Vagina (tissue), 2 donors: ENCODE measurements at places on chromosomes 3 and 15. TPM values are rescaled to one million over a fixed set of nuclear protein-coding genes. Genes with fewer than 3 reads are reported as not detected.

The LTF gene
- total RNA-seq: not detected

The FOXL2NB gene
- total RNA-seq: 1.5 TPM

DNA sequence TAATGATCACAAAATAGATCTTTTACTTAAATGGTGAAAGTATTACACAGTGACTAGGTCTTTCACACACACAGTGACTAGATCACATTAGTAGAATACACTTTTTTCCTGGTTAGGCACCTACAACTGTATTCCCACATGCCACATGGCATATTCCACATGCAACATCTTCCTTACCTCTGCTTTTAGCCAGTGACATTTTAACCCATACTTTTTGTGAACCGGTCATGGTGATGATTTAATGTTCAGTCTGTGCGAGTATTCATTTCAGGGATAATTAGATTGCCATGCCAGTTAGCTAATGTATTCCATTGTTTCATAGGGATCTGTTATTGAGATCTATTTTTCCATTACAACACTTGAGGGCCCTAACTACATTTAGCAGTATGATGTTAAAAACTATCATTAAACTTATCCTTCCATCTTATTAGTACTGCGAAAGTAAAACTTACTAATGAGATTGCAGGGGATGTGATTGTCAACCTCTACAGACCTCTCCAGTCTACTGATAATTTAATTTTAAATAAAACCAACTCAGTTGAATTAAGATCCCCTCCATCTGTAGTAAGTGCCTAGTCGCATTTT lies 28.3 kb downstream of the TSEN2 start:
- no peak for DNase-seq

DNA sequence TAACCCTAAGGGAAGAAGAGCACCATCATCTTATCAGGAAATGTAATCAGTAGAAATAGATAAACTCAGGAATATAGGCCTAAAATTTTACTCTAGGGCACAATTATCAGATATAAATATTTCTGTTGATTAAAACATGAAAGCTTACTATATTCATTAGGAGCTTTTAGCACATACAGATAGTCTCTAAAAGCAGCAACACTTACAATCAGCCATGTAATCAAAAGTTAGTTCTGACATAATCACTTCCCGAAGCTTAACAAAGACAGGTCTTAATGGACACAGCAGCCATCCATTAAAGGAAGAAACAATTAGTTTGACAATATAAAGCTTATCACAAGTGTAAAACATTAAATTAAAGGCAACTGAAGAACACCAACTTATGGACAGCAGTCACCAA lies 30.6 kb downstream of the DCLK3 start:
- DNase-seq: no peak

DNA sequence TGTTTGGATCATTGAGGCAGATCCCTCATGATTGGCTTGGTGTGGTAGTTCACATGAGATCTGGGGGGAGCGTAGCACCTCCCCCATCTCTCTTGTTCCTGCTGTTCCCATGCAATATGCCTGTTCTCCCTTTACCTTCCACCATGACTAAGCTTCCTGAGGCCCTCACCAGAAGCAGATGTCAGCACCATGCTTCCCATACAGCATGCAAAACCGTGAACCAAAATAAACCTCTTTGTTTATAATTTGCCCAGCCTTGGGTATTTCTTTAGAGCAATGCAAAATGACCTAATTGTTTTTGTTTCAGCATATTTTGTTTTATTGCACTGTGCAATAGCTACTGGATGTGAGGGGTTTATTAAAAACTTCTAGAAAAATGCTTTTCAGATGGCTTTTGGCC lies 56.6 kb upstream of the CHST2 start:
- no peak for DNase-seq

DNA sequence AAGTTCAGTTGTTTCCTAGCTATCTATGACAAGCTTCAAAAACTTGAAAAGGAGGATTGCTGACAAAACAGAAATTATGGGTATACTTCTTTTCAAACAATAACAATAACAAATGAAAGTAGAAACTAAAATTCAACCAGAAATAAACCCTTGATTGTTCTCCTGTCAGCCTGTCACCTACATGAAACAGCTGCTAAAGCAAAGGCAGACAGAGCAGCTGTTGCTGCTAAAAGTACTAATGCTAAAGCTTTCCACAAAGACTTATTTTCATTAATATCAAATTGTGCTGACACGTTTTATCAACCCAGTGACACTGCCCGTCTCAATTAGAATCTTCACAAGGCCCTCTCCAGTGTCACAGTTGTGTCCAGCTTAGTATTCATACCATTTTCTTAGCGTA lies 533.2 kb upstream of the GBE1 start:
- DNase-seq: no peak

GRCh38 chr3:183265834-183266417 lies 12.9 kb downstream of the B3GNT5 start:
- DNase-seq: no peak

- no peak for DNase-seq
Observed at GRCh38 chr3:67461667-67462142, 192.7 kb downstream of the SUCLG2 start.

DNA sequence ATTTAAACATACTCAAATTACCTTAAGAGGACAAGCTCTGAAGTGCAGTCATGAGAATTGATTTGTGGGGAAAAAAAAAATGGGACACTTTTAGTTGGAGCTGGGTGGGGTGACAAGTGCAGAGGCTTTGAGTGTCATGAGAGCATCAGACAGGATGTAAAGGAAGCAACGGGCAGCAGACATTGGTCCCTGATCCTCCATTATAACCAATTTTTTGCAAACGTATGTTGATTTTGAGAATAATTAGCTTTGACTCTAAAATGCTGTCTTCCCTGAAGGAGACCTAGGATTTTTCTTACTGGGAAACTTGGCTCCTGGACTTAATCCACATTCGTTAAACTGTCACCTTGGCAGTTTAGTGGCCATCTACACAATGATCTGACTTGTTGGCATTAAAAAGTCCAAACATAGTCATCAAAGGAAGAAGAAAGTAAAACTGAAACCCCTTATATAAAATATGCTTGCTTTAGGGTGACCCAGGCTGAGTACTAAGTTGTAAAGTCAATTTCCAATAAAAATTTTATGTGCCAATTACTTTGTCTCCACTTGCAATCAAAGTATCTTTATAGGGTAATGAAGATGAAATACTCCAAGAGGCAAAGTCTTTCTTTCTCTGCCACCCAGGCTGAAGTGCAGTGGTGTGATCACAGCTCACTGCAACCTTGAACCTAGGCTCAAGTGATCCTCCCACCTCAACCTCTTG lies 45.6 kb downstream of the BCL2L10 start:
- no peak for DNase-seq

DNA sequence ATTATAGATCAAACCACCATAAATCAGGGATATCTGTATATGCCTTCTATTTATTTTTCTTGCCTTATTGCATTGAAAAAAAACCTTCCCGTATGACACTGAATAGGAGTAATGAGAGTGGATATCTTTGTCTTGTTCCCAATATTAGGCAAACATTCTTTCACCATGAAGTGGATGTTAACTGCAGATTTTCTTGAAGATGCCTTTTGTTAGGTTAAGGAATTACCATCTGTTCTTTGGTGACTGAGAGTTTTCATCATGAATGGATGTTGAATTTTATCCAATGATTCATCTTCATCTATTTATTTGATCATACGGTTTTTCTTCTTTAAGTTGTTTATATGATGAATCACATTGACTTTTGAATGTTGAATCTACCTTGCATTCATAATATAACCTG lies 47.1 kb upstream of the MECOM start:
- DNase-seq: no peak

DNA sequence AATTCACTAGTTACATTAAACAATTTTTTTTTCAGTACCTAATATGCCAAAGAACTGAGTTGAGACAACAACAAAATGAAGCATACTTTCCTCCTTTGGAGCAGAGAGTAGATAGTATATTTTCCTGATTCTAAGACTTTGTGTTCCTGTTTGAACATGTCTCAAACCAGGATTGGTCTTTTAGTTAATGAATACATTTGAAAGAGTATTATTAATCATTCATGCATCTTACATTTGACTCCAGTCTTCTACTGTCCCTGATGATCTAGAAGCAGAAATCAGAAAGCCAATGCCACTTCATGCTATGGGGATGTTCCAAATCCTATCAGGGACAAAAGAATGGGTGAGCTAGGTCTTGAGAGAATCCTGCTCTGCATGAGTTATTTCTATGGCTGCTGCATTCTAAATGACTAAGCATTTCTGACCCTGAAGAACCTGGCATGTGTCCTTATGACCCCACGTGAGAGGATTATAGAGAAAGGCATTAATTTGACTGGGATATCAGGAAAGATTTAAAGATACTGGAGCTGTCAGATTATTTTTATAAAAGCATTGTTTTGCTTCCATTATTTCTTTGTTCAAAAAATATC lies 32.9 kb upstream of the MBNL1 start:
- DNase-seq: no peak

DNA sequence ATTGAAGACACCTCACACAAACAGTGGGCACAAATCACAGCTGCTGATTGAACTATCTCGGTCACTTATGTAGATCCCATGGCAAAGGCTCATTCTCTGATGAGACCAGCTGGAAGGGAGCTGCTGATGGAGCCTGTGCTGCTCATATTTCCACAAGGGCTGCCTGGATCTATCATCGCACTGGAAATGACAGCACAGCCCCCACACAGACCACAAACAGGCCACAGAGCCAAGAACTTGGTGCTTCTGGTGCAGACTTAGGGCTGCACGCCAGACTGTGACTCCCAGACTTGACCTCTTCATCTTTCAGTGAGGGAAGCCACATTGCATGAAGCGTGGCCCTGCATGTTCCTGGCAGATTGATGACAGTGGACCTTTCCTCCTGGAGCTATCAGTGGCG lies 197.6 kb downstream of the MINAR1 start:
- no peak for DNase-seq

DNA sequence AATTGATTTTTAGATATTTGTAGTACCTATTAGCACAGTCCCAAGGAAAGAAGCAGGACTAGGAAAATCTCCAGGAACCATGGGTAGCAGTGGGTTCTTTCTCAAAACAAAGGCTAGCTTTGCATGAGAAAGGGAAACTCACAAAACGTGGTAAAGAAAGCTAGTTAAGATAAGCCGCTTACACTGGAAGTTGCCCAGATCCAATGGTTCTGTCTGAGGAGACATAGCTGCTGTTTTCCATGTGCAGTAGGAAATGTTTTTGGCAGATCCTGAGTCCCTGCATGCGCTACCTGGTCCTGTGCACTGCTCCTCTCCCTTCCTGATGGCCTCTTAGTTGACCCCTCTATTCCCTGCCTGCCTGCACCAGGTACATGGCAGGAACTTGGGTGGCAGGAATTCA lies 60.4 kb downstream of the TFG start:
- DNase-seq: no peak

DNA sequence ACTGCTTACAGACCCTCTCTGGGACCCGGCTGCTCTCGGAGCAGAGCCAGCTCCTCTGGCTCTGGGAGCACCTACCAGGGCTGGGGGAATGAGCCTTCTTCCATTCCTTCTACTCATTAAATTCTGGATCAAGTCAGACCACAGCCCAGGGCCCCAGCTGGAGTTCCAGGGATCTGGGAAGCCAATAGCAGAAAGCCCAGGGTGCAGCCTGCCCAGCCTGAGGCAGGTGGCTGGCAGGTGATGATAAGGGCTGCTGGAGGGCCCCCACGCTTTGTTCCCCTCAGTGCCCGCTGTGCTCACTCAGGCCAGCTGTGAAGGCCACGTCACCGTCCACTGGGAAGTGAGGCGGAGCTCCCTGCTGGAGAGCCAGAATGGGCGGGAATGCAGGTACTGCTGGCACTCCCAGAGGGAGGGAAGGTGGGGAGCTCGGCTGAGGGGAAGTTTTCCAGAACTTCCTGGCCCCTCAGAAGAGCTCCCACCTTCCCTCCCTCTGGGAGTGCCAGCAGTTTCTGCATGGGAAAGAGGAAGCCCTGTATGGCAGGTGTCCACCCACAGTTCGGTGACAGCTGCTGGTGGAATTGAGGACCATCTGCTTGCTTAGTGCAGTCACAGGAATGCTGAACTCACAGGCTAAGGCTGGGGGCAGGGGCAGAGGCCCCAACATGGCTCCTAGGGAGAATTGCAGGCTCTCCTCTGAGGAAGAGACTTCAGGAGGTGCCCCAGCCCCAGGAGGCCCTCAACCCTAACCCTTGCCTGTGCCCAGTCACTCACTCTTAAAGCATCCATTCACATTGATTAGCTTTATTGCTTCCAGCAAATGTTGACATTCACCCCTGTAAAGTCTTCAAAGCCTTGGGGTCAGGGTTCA lies 12.6 kb upstream of the RTP3 start:
- DNase-seq: no peak

GRCh38 chr3:51937611-51938450 lies 3.9 kb downstream of the RRP9 start:
- peak; percentile 75 for DNase-seq

DNA sequence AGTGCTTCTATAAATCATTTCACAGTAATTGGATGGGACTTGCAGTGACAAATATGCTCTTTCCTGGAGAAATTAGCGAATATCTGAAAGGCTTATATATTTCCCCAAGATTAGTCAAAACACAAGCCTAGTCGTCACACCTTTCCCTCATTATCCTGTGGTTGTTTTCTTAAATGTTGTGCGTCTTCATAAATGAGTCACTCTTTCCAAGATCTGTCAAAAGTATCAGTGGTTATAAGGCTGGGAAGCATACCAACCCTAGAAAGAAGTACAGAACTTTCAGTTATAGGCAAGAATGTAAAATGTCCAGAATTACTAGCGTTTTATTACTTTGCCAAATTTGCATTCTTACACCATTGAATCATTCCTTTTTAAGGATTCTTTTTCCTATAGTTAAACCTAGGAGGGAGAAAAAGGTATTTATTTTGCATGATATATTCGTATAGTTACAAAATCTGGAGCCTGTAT lies 33.6 kb downstream of the TMEM212 start:
- DNase-seq: no peak

DNA sequence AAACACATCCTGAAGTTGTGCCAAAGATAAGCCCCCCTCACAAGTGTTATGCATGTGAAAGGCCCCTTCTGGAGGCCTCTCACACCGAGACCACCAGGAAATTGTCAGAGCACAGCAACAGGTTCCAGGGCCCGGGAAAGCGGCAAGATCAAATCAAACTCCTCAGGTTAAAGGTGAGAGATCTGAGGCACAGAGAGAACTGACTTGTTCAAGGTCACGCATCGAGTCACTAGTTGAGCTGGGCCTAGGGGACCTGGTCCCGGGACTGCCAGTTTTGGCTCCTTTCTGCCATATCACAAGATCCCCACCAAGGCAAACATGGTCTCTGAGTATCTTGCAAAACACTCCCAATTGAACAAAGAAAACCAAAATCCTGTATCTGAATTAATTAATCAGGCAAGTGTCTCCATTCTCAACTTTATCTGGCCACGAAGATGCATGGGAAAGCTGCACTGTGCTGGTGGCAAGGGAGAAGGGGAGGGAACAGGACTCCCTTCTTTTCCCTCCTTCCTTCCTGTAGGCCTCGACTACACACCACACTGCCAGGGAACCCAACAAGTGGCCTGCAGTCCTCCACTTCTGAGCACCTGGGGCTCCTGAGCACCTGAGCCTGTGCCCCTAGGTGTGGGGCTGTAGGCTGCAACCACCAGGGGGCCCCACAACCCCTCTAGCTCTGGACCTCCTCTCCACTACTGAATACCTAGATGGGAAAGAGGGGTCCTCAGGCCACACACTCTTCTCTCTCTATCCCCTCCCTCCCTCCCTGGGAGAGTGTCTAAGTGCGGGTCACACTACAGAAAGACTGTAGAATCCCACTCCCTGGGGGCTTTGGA lies 37.3 kb downstream of the ANP32A start:
- DNase-seq: peak; percentile 49
